ENCODE measurements at places on chromosomes 3 and 15.

DNA sequence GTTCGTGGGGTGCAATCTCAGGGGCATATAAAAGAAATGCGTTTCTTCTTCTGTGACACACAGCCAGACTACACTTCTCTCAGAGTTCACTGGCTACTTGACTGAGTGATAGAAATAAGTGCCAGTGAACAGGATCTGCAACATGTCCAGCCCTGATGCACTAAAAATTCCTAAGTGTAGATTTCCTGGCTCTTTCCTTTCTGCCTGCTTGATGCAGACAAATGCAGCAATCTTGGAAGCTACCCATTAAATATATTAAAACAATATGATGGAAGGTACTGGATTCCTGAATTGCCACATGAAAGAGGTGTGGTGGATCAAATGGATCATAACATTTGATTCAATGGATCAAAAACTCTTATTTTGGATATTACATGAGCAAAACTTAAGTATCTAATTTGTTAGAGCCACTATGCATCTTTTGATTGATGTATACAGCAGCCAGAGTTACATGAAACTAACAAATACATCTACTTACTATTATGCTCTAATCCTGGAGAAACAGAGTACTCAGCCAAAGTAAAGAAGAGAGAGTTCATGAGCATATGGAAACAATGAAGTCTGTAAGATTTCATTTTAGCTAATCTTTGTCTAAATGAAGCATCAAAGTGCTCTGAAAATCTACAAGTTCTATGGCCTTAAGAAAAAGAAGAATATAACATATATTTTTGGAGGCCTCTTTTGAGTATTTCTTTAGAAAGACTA lies 222.6 kb downstream of the ZNF385D start:
- DNase-seq: no peak

- DNase-seq: peak; percentile 36
Measured at GRCh38 chr3:141738891-141739363, 829 bp downstream of the RNF7 start.

DNA sequence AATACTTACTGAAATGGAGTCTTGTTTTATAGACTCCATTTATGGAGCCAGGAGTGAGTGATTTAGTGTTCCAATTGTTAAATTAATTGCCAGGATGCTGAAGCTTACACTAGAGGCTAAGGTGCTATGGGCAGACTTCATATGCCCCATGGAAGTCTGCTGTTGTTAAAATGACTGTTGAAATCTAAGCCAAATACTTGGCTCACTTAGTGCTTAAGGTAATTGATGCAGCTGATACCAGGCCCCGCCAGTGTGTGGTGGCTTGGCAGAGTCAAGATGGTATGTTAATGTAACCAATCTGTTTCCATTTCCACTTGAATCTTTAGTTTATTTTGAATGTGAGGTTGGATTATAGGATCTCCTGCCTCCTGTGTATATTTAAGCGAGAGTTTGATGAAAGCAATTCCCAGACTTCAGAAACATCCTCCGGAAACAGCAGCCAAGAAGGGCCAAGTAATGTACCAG lies 187.1 kb downstream of the ITPR1 start:
- no peak for DNase-seq

DNA sequence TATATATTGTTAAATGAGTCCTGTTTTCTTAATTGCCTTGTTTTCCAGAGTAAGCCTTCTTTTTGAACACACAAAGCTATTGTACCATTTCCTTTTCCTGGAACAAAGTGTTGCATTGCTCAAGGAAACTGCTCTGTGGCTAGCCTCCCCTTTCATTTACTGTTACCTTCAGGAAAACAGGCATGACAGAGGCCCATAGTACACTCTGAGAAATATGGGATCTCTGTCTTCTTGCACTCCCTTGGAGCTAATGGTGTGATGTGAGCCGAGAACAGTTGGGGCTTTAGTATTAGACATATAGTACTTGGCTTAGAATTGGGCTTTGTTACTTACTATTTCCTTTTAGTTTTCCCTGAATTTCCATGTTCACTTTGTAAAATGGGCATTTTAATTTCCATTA lies 193.7 kb downstream of the GHSR start:
- no peak for DNase-seq

DNA sequence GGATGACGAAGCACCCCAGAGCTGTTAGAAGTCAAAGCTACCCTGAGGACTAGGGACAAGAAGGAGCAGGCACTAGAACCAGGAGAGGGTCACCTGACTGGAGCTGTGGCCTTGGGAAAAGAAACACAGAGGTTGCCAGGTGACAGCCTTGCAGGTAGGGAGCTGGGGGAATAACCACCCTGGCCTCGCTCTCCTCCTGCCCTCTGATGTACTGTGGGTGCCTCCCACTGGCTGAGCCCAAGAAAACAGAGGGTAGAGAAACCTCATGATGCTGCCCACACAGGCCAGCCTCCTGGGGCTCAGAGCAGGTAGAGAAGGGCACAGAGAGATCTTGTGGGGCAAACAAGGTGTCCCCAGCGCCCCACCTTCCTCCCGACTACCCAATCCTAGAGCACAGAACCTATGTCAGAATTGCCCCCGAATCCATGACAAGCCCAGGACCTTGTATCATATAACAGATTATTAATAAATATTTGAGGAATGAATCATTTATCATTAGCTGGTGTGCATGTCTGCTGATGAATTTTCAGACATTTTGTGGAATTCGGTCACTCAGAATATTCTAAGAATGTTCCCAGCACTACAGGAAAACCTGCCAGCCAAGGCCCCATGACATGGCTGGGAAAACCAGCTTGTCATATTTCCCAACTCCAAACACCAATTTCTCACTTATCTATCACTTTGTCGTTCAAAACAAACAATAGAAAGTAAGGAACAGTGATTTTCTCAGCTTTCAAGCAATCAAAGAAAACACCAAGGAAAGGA lies 59.8 kb upstream of the MEX3B start:
- DNase-seq: peak; percentile 37

- DNase-seq: peak; percentile 18
Measured at GRCh38 chr15:36361351-36361870, 218.0 kb upstream of the CDIN1 start.

GRCh38 chr3:140219923-140220452 lies 285.0 kb downstream of the CLSTN2 start:
- no peak for DNase-seq

DNA sequence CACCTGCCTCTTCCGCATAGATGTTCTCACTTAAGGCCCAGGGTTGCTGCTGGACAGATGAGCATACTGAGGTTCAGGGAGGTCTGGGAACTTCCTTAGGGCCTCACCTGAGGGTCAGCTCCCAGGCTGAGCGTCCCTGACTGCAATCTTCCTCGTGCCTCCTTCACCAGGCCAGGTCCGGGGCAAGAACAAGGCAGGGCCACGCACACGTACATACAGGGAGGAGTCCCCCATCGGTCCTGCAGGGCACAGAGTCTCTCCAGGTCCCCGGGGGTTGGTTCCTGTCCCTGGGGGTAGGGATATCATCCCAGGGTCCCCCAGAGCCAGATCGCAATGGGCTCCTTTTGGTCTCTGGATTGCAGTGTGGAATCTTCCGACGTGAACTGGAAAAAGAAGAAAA lies 130.1 kb downstream of the LRRK1 start:
- no peak for DNase-seq

DNA sequence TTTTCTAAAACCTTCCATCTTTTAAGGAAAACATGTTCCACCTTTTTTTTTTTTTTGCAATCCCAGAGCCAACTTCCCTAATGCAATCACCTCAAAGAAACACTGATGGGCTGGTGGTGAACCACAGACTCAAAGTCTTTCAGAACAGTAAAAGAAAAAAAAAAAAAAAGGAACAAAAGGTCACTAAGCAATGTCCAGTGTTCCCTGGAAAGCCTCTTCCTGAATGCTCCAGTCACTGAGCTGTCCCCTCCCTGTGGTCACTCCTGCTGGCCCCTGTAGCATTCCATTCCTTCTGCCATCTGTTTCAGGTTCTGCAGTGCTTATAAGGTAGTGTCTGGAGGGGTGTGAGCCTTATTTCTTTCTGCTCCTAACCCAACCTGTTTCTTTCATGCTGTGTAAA lies 53.3 kb downstream of the AAGAB start:
- DNase-seq: no peak

DNA sequence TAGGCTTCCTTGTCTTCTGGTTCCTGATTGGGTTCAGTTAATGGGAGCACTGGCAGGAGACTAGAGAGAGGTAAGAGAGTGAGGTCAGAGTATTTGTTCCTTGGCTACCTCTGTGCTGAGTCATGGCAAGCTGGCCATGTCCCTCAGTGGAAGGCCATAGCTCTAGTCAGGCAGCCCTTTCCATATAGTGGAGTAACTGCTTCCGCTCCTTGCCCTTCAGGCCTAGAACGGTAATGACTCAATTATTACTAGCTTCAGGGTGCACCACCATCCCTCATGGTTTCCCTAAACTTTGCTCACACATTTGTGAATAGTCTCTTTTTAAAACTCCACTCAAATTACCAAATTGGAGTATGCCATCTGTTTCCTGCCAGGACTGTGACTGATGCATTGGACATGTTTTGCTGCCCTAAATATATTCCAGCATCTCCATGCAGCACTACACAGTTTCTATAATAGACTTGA lies 10.5 kb upstream of the ANO10 start:
- peak; percentile 58 for DNase-seq

GRCh38 chr3:189664311-189664710 lies 33.1 kb downstream of the TP63 start:
- DNase-seq: peak; percentile 54

DNA sequence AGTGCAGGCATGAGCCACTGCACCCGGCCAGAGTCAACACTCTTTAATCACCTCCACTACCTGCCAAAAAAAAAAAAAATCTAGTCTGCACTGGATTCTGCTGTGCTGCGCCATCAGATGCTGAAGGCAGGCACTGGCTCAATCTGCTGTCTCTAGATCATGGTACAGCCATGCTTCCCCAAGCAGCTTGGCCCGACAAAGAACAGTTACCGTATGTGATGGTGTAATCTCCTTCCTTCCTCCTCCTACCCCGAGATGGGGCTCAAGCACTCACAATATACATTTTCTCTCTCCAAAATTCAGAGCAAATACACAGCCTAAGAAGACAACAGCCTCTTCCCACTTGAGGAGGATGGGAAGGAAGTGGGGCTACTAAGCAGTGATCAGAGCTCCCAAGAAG lies 45.1 kb downstream of the DAPK2 start:
- DNase-seq: no peak

Measured in AG08396 (cell line).